ENCODE measurements at places on chromosomes 13 and 19. TPM values are rescaled to one million over a fixed set of nuclear protein-coding genes. Genes with fewer than 3 reads are reported as not detected.

The NUDT15 gene
- 13.0 TPM for polyA plus RNA-seq

The KIR2DL1 gene
- not detected for polyA plus RNA-seq

The IGFL3 gene
- polyA plus RNA-seq, result not detected

The TEX26 gene
- polyA plus RNA-seq, result not detected

The FGF22 gene
- polyA plus RNA-seq, result 0.07 TPM

The IRGQ gene
- polyA plus RNA-seq, result 11.9 TPM

The KCNC3 gene
- polyA plus RNA-seq, result 3.3 TPM

The STAP2 gene
- 1.9 TPM for polyA plus RNA-seq

The SPTBN4 gene
- polyA plus RNA-seq, result 5.4 TPM

The PNMA8A gene
- polyA plus RNA-seq, result 6.0 TPM

The CCDC70 gene
- polyA plus RNA-seq, result not detected

The RDH8 gene
- not detected for polyA plus RNA-seq
